Frontal cortex (tissue), 4 donors: ENCODE measurements at places on chromosomes 12 and 14. TPM values are rescaled to one million over a fixed set of nuclear protein-coding genes. Genes with fewer than 3 reads are reported as not detected.

- no peak for DNase-seq
Observed at GRCh38 chr14:56918849-56919574, 108.7 kb upstream of the OTX2 start.

SLC4A8 gene
- total RNA-seq = 25.3 TPM

DNA sequence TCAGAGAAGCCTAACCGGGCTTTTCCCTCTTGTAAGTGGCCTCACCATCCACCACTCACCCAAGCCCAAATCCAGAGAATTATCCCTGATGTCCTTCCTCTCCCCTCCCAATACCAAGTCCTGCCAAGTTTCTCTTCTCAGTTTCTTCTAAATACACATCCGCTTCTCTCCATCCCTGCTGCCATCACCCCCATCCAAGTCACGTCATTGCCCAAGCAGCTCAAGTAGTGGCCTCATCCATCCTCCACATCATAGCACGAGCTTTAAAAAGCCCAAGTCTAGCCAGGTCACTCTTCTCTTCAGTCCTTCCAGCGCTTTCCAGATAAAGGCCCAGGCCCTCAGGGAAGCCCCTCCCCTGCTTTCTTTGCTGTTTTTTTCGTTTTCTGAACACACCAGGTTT lies 25.4 kb downstream of the IL31 start:
- no peak for DNase-seq

ARHGEF40 gene
- total RNA-seq = 11.4 TPM

GRCh38 chr14:39784461-39784860 lies 352.2 kb upstream of the FBXO33 start:
- DNase-seq = no peak

GRCh38 chr12:18207266-18207665 lies 54.1 kb upstream of the PIK3C2G start:
- DNase-seq = no peak

GRCh38 chr12:100942984-100943749 lies 148.6 kb downstream of the ANO4 start:
- no peak for DNase-seq

PAX9 gene
- total RNA-seq = not detected

GRCh38 chr12:27094726-27095125 lies 12.3 kb upstream of the C12orf71 start:
- DNase-seq = no peak

GRCh38 chr14:100851946-100852620 lies 26.2 kb downstream of the MEG3 start:
- no peak for DNase-seq

DNA sequence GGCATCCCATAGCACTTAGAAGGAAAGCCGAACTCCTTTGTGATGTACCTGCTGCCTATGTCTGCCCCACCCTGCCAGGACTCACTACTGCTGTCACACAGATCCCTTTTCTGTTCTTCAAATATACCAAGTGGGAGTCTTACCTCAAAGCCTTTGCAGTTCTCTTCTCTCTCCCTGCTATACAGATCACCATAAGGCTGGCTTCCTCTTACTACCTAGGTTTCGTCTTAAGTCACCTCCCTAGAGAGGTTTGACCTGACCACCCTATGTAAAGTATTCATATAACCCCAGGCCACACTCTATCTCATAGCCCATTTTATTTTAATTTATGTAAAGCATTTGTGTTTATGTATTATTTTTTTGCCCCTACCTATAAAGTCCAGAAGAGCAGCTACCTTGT lies 117.6 kb downstream of the CRADD start:
- DNase-seq = no peak

DNA sequence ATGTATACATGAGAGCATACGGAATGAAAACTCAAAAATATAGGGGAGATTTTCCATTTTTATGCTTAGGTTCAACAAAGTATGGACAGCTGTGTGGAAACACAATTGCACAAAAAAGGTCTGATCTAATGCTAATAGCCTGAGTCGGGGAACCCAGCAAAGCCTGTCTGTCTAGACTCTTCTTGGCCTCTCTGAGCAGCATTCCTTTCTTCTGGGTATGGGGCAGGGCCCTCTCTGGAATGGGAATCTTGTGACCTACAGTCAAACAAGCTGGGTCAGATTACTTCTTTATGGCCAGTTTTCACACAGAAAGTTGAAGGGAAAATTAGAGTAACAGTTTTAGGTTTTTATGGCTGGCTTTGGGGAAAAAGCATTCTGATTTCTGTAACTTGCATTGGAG lies 534.0 kb upstream of the LMO3 start:
- no peak for DNase-seq

PLEKHD1 gene
- 0.41 TPM for total RNA-seq

TAS2R50 gene
- total RNA-seq = 3.7 TPM

DNA sequence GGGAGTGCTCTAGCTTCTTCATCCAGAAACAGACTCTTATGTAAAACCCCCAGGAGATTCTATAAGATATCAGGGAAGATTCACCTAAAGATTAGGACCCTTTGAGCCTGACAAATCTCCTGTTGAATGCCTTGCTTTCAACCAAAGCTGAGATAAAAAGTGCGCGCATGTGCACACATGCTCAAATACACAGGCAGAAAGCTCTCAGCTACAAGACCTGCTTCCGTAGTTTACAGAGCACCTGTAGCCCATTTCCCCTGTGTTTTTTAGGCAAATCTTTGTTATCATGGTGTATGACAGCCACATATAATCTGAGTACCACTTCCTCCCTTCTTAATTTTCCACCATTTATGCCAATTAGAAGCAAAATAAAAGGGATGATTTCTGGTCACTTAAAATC lies 866.9 kb downstream of the NRXN3 start:
- DNase-seq = no peak

GRCh38 chr12:51401020-51401419 lies 9.8 kb upstream of the GALNT6 start:
- no peak for DNase-seq

GRCh38 chr12:30437044-30437443 lies 258.6 kb downstream of the IPO8 start:
- no peak for DNase-seq

RAD9B gene
- 1.2 TPM for total RNA-seq

DNA sequence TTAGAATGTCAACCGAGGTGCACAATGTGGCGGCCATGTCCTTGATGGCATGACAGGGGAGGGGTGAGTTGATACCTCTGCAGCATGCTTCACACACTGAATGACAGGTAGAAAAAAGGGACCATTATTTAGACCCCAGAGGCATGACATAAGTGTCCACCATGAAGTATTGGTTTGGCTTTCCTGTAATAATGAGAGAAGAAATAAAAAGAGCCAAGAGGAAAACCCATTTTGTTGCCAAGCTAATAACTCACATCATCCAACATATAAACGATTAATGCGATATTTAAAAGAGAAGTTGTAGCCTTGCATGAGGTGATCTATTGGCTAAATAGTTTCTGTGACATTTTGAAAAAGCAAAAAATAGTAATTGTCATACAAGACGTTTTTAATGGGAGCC lies 343.4 kb downstream of the LRIG3 start:
- DNase-seq = no peak

GRCh38 chr12:118358612-118359540 lies 13.8 kb downstream of the TAOK3 start:
- no peak for DNase-seq

DNA sequence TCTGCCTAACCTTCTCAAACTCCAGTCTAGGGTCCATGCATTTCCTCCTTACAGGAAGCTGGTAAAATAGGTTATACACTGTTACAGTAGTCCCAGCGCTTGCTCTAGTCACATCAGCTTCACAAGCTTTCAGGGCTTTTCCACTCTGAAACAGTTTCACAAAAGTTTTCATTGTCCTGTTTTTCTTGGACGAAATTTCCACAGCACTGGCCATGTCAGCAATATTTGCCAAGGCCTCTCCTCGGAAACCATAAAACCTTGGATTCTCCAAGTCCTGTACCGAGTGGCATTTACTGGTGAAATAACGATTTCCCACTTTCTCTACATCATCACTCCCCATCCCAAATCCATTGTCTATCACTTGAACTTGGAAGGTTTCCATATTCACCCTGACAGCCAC lies 2.1 kb downstream of the MLH3 start:
- DNase-seq = no peak

KLRK1 gene
- total RNA-seq = 0.82 TPM

DNA sequence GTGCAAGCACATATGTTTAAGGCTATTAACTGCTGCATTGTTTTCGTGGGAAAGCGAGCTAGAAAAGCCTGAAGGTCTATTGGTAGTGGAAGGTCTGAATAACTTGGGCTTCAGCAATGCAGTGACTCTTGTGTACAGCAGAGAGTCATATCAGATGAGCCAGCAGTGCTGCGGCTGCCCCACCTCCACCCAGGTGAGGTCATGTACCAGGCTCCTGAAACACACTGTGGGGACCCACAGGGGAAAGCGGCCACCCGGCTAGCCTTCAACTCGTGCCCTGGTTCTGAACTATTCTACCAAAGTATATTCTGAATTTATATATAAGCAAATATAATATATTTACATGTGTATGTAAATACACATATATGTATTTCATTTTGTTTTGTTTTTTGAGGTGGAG lies 12.7 kb upstream of the RAN start:
- DNase-seq = no peak

DNA sequence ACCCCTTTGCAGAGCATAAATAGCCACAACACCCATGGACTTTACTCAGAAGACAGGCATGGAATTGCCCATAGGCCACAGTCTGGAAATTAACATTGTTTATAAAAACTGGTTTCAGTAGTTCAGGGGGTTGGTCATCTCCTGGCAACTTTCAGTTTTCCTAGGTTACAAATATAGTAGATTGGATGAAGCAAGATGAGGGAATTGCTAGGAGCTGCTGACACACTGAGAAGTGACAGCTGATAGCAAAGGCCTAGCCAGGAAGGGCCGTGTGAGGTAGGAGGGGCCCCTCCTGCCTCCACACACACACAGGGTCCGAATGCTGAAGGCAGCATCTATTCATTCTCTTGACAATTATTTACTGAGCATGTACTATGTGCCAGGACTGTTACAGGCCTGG lies 8.3 kb downstream of the GALNT16 start:
- no peak for DNase-seq

DNA sequence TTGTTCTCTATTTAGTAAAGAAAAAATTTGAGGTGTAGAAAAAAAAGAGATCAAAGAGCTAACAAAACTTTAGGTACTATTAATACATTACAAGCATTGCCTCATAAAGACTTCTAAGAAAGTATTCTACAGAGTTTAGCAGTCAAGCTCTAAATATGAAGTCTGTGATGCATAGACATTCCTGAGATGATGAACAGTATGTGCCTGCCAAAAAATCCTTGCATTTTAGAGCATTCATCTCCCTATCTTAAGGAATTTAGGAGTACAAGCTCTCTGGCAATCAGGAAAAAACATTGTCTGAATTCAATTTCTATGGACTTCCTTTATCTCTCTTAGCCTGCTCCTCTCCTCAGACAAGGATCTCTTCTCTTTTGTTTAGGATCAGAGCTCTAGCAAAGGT lies 202.6 kb upstream of the LRFN5 start:
- DNase-seq = no peak

DNA sequence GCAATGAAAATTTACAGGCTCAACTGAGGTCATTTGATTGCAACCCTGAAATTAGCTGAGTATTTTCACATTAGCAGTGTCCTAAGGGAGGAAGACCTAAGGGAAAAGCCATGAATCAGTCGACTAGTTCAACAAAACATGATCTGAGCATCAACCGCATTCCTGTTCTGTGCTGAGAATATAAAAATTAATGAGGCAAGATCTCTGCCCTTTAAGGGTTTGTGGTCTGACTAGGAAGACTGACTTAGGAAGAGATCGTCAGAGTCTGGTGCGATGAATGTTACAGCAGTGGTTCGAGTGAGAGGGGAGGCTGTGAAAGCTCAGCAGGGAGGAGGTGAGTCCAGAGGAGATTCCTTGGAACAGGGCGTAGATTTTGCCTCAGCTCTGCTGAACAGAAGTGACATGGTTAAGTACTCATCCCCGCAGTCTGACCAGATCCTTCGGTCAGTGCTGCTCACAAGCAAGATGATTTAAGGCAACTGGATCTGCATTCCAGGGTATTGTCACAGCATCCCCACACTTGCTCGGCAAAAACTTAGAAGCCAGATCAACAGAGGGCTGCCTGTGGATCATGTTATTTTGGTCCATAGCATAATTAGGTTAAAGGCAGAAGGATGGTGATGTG lies 49.6 kb downstream of the BMAL2 start:
- no peak for DNase-seq

DNA sequence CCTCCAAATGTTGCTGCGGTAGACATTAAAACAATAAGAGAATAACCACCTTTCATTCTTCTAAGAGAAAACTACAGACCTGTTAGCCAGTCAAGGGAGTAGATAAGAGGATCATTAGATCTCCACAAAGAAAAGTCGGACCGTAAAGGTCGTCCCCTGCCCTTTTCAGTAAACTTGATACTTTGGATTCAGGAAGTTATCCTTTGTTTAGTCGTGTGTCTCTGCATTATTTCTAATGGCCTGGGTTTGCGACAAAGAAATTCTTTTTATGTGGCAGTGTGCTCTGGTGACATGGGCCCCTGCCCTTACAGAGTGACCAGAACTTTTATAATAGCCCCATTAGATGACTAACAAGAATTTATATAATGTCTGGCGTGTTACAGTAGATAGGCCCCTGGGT lies 44.6 kb upstream of the EVL start:
- no peak for DNase-seq

GRCh38 chr14:99603471-99604277 lies at the start of gene CCDC85C:
Gene CCDC85C (minus strand): TSS chr14:99604207. CDS start chr14:99603959, 248 bp downstream.
- DNase-seq = no peak

- DNase-seq = no peak
Observed at GRCh38 chr14:100717386-100717785, 9.3 kb upstream of the DLK1 start.

- no peak for DNase-seq
Observed at GRCh38 chr12:131353826-131354225, 357.1 kb upstream of the SFSWAP start.

ADAM21 gene
- total RNA-seq = under 0.01 TPM

GRCh38 chr12:4960030-4960429 lies 50.3 kb downstream of the KCNA1 start:
- no peak for DNase-seq

TCL1A gene
- not detected for total RNA-seq

FOXN3 gene
- total RNA-seq = 24.1 TPM

DNA sequence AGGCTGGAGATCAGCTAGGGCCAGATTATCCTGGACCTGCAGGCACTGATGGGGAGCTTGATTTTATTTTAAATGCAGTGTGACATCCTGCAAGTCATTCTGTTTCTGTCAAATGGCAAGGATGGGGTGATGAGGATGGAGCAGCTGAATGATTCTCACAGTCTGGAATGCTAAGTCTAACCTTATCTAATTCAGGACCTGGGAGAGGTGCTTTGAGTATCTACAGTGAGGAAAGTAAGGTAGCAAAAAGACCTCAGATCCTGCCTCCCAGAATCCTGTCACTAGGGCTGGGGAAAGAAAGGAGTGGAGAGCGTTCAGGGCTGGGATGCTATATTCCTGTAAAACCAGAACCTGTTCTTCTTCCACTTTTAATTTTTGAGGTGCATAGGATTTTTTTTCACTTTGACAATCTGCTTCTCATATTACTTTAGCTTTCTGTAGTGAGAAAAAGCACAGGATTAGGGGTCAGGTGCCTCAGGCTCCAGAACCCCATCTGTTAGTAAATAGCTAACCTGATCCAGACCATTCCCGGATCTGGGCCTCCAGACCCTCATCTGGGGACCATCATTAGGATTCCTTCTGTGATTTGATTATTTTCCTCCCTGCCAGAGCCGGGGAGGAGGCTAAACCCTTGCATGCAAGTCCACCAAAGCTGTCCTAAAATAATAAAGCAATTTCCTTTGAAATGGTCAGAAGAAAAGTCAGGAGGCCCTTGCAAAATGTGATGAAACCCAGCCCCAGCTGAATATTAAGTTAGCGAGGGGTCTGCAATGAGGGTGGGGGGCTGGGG lies 54.7 kb downstream of the ASCL1 start:
- no peak for DNase-seq

DUSP16 gene
- 9.8 TPM for total RNA-seq
